ENCODE measurements at places on chromosomes 13 and 19.

- DNase-seq, result no peak
These were observed 6.8 kb upstream of the BTBD2 start for GRCh38 chr19:2022289-2022688.

GRCh38 chr19:8601796-8602195 is 8.7 kb downstream of the ADAMTS10 start:
- DNase-seq, result no peak

- DNase-seq, result no peak
These were observed 2363.8 kb downstream of the PCDH9 start for GRCh38 chr13:64866331-64866730.

DNA sequence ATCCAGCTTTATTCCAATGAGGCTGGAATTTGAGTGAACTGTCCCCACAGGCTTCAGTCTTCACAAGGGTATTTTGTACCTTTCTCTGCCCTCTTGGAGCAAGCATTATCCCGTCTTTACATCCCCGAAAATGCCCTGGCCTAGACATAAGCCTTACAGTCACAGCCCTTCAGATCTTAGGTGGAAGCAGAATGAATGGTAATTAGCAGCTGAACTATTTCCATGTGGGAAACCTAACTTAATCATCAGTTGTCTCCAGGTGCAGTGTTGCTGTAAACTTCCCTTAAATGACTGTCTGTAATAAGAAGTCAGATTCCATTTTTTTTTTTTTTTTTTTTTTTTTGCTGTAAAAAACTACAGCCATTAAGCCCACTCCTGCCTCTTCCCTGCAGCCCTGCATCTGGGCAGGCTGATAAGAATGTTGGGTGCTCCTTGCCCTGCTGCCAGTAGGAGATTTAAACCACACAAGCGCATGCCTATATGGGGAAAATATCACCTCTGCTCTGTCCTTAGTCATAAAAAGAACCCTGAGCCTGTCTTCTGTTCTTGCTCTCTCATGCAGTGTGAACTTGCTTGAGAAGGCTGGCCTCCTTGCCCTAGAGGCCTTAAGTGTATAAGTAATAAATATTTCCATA is 426.8 kb upstream of the SLITRK5 start:
- DNase-seq, result no peak

- no peak for DNase-seq
These were observed 1.8 kb downstream of the ETHE1 start for GRCh38 chr19:43524922-43525835.

GRCh38 chr13:22077764-22078163 is 406.9 kb downstream of the FGF9 start:
- DNase-seq, result no peak

GRCh38 chr13:100513987-100514670 is 74.5 kb downstream of the GGACT start:
- no peak for DNase-seq

- no peak for DNase-seq
These were observed 1.6 kb upstream of the DIRAS1 start for GRCh38 chr19:2722541-2723344.

- DNase-seq, result no peak
These were observed 5.2 kb upstream of the ZNF579 start for GRCh38 chr19:55585658-55586339.

DNA sequence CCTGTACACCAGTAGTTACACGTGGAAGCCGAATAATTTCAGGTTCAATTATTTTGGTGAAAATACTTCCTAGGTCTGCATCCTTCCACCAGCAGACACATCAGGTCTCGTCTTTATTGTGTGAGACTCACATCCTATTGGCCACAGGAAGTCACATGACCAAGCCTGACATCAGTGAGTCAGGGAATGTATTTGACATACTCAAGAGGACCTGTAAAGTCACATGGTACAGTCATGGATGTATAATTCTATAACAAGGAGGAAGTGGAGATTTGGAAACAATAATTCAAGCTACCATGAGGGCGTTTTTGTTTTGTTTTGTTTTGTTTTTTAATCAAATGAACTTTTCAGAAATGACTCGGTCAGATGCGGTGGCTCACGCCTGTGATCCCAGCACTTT is 9.3 kb upstream of the HIF3A start:
- no peak for DNase-seq

DNA sequence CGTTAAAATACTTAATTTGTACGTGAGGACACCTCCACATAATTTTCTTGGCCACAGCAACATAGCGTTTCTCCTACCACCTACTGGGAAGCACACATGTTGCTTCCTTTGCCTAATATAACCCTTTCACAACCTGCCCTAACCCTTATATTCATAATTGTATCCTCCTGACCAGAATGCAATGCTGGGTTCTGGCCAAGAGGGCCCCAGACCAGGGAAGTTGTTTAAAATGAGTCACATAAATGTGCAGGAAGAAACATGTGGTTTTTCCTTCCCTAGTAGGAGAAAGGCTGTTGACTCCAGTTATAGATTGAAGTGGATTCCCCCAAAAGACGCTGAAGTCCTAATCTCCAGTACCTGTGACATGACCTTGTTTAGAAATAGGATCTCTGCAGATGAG is 187.3 kb downstream of the NUFIP1 start:
- DNase-seq, result no peak

DNA sequence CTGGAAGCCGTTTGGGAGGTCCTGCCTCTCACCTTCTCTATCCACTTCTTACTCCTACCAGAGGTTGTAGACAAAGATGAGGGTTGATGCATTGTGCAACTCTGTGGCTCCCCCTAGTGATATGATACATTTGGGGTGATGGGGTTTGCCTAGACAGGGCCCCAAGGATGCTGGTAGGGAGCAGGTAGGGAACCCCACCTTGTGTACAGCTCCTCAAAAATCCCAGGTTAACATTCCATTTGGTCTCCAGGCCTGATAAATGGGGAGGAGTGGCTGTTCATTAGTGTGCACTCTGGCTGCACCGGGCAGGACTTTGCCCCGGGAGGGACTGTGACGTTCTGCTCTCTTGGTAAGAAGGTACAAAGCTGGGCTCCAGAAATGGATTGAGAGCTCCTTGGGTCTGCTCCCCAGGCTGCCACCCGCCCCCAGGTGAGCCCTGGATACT is 19.2 kb downstream of the SIGLEC8 start:
- peak; percentile 21 for DNase-seq

DNA sequence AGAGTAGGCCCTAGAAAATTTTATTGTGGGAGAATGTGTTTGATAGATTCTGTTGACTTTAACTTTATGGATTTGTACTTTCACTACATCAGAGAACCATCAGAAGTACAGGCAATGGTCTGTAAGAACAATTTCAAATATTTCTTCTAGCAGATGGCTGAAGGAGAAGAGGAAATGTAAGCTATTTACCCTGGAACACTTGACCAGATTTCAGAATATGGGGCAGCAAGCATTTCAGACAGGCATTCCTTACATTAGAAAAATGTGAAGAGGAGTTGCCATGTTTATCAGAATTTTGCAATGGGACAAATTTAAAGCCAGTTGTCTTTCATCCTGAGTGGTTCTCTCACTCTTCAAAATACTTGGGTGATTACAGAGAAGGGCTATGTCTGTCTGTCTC is 7.5 kb downstream of the FRY start:
- DNase-seq, result no peak

DNA sequence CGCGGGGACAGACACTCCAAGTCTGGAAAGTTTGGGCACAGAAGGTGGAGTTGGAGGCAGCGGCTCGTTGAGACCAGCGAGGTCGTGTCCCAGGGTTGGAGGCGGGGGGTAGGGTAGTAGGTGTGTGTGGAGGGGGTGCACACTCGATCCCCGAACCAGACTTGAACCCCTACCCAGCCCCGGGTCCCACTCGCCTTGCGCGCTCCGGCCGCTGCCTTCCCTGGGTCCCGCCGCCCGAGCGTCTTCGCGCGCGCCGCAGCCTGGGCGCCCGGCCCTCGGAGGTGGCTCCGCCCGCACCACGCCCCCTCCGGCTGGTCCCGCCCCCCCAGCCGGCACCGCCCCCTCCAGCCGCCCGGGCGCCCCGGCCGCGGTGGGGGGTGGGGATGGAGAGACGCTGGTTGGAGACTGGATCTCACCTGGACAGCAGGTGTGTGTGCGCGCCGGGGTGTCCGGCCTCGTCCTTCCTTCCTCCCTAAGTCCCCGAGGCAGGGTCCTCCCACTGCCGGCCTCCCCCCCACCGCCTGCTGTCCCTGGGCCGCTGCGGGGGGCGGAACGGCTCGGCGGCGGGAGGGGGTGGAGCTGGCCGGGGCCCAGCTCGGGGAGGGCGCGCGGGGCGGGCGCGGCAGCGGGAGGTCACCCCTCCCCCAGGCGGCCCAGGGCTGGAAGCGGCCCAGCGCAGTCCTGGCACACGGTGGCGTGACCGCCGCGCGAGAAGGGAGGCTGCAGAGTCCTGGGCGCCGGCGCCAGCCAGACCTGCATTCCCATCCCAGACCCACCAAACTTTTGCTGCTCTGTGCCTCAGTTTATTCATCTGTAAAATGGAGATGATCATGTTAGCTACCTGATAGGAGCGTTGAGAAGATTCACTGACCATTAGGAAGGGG is at the start of gene KANK2:
TSS of gene KANK2 (minus strand) at position 255 of the 884 bp plus-strand sequence. CDS start 3,034 bp downstream, outside the sequence.
- DNase-seq, result peak; percentile 62

DNA sequence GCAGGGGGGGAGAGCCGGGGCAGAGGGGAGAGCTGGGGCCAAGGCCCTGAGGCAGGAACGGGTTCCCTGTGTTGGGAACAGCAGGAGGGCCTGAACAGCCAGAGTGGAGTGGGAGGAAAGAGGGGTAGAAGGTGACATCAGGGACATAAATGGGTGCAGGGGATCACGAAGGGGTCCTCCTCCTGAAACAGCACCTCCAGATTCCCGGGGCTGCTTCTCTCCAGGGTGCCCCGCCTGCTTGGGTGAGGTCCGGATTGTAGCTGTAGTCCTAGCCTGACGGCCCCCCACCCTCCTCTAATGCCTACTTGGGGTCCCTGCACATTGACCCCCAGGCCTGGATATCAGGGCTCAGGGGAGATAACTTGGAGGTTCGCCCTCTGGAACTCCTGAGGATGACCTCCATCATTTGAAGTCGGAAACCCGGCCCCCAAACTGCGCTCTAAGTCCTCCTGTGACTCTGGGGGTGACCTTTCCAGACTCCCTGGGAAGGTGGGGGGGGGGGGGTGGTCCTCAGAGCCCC is 473 bp upstream of the SCN1B start:
- no peak for DNase-seq

DNA sequence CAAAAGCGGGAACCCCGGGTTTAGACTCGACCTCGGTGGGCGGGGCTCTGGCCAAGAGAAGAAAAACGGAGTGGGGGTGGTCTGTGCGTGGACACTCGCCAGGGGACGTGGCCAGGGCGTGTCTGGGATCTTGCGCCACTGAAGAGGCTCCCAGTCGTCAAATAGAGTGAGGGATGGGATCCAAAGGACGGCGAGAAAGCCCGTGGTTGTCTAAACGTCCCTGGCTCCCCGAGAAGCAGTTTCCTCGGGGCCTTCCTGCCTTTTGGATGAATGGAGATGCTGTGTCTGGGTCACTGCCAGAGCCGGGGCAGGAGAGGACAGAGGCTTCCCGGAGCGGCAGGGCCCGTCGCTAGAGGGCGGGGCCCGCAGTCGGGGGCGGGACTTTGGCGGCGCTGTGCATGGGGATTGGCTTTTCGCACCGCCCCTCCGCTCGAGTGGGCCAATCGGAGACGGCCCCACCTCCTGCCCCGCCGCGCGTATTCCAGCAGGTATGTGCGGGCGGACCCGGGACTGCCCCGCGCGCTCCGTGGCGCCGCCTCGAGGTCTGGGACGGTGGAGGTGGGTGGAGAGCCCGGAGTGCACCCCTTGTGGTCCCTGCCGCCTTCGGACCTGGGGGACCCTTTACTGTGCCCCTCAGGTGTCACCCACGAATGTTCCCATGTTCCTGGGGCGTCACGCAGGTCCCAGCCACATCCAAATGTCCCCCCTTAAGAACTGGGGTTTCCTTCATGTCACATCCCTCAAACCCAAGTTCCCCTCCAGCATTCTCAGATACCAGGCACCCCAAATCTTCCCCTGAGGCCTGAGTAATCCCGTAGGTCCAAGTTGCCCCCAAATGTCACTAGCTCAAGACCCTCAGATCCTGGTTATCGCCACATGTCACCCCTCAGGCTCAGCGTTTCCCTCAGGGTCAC is 38.3 kb downstream of the ZSWIM4 start:
- peak; percentile 87 for DNase-seq

DNA sequence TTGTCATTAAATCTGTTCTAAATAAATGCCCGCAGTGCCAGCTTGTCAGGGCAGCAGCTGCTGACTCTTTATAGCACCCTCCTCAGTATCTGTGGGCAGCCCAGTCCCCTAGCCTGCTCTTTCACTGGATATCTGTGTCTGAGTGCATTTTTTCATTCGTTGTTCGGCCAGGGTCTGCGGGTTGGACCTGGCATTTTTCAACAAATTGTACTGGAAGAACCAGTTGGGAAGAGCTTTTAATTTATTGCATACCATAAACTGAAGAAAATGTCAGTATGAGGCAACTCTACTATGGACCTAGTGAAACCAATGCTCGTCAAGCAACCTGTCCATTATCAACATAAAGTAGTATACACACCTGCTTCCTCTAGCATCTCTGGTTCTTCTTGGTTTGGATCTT is 8.6 kb downstream of the NLRP13 start:
- DNase-seq, result no peak

DNA sequence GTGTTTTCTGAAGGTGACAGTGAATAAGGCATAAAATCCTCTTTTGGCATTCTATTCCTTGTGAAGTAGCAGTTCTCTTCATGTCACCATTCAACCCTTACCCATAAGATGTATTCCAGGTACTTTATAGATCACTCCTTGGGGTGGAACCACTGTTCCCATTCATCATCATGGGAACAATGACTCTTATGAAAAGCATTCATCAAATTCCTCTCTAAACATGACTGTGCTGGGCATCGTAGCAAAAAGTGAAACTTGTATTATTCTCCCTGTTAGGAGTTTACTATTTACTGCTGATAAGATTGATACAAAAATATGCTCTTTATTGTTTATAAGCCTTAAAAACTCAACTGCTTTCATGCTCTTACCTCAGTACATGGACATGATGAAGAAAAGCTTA is 793.4 kb downstream of the LIG4 start:
- no peak for DNase-seq

DNA sequence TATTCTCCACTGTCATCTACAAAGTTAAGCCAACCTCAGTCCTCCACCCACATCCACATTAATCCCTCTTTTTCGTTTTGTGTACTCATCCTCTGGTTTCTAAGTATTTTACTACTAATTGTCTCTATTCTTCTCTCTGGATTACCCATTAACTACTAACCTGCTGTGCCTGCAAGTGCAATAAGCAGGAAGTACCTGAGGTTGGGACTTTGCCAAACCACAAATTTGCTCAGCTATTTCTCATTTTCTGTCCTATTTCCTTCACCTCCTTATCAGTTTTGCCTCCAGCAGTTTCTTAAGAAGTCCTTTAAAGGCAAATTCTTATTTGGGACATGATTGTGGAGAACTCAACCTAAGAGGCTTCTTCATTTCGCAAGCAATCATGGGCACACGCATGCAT is 1708.9 kb downstream of the SLITRK5 start:
- no peak for DNase-seq
